GM04503 (cell line): ENCODE measurements at places on chromosomes 3 and 15.

- DNase-seq, result no peak
Observed at GRCh38 chr15:53875139-53875538, 103.1 kb upstream of the UNC13C start.

DNA sequence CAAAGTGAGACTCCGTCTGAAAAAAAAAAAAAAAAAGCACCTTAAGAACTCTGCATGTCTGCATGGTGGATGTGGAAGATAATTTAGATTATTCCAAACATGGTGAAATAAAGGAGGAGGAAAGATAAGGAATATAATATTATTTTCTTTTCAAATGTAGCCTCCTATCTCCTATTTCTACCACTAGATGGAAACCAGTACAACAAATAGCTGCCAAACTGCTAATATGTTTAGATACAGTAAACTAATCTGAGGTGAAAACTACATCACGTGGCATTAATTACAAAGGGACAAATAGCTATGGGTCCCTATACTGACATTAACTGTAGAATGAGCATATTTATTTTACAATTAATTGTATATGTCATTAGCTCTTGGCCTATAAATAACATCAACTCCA lies 197.8 kb downstream of the TBC1D5 start:
- DNase-seq, result no peak

DNA sequence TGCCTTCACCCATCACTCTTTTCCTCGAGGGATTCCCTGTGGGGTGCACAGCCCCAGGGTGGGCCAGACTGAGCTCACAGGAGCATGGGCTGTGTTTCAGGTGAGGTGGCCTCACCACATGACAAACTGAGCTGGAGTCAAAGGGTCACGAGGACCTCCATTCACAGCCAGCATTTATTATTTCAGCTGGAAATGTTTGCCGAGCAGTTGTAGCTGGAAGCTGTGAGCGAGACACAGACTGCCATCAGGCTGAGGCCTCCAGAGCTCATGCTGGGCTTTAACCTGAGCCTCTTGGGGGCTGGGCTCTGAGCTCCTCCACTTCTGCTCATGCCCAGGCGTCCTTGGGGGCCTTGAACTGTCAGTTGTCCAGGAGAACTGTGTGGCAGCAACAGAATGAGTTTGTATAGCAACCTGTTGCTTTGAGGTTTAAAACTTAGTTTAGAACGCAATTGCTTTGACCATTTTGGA lies 57.5 kb downstream of the FLNB start:
- DNase-seq, result no peak

DNA sequence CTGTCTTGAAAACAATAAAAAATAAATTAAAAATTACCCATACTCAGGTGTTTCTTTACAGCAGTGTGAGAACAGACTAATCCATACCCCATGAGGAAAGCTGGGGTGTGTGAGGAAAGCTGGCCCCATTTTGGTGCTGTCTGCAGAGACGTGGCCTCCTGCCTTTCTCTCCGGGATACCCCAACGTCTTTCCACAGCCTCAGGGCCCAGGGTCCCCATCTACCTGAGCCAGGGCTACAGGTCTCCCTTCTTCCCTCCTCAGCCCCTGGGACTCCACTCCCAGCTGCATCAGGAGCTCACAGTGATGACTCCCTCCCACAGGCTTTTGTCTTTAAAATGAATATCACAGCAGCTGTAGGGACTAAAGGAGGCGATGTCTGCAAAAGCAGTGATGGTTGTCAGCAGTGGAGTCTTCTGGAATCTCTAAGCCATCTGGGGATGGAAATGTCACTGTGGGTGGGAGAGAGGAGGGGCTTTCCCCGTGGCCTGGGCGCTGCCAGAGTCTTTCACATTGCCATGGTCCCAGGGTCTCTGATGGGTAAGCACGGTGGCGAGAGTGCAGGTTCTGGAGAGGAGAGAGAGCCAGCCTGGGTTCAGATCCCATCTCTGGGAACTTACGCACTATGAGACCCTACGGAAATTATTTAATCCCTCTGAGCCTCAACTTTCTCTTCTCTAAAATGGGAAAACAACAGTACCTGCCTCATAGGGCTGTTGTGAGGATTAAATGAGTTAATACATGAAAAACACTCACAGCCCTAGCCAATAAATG lies 259.3 kb downstream of the PLCL2 start:
- no peak for DNase-seq

- DNase-seq, result no peak
Observed at GRCh38 chr3:182133752-182134151, 422.0 kb downstream of the SOX2 start.

DNA sequence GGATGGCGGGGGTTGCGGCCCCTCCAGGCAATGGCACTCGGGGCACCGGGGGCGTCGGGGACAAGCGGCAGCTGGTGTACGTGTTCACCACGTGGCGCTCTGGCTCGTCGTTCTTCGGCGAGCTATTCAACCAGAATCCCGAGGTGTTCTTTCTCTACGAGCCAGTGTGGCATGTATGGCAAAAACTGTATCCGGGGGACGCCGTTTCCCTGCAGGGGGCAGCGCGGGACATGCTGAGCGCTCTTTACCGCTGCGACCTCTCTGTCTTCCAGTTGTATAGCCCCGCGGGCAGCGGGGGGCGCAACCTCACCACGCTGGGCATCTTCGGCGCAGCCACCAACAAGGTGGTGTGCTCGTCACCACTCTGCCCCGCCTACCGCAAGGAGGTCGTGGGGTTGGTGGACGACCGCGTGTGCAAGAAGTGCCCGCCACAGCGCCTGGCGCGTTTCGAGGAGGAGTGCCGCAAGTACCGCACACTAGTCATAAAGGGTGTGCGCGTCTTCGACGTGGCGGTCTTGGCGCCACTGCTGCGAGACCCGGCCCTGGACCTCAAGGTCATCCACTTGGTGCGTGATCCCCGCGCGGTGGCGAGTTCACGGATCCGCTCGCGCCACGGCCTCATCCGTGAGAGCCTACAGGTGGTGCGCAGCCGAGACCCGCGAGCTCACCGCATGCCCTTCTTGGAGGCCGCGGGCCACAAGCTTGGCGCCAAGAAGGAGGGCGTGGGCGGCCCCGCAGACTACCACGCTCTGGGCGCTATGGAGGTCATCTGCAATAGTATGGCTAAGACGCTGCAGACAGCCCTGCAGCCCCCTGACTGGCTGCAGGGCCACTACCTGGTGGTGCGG lies 1.9 kb downstream of the CHST2 start:
- DNase-seq, result no peak

DNA sequence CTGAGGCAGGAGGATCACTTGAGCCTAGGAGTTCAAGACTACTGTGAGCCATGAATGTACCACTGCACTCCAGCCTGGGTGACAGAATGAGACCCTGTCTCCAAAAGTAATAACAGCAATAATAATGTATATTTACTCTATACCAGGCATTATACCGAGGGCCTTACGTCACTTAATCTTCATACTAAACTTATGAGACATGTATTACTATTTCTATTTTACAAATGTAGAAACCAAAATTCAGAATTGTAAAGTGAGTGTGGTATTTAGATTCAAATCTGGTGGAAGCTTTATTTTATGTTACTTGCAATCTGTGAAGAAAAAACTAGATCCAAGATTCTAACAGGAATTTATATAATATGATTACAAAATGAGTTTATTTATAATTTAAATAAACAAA lies 9.7 kb upstream of the BLM start:
- DNase-seq, result no peak

DNA sequence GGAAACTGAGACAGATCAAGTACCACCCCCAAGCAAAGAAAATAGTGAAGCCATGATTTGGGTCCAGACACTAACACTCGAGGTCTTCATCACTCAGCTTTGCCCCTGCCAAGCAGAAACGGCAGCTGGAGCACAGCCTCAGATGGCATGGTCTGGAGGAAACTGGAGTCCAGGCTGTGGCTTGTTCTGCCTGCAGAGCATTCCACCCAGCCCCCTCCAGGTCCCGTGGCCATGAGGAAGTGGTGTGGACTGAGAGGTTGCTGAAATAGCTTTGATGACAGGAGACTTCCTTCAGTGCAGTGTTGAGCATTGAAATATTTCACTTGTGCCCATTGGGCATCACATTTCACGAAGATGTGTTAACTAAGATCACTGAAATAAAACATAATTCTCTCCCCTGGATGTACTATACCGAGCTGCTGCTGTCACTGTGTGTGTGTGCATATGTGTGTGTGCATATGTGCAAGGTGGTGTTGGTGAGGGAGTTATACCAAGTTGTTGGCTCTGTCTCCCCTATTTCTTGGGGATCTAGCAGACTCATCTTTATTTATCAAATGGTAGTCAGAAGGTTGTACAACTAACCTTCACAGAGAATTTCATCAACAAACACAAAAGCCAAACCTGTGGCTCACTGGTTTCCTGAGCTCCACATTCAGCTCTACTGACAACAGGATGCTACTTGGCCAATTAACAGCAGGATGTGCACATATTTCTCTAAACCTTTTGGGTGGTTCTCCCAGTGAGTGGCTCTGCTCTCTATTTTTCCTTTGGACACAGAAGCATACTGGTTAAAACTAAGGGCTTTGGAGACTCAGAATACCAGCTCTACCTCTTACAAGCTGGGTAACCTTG lies 660.1 kb upstream of the CFAP20DC start:
- DNase-seq, result no peak

- no peak for DNase-seq
Observed at GRCh38 chr15:39453620-39454019, 127.3 kb upstream of the THBS1 start.

GRCh38 chr3:50365080-50365841 lies 5.9 kb upstream of the TMEM115 start:
- no peak for DNase-seq

GRCh38 chr3:45881078-45882022 lies 5.0 kb upstream of the CCR9 start:
- DNase-seq, result no peak

- no peak for DNase-seq
Observed at GRCh38 chr3:149959443-149959842, 11.3 kb downstream of the PFN2 start.

- no peak for DNase-seq
Observed at GRCh38 chr15:25181293-25182097, 226.7 kb downstream of the SNRPN start.

DNA sequence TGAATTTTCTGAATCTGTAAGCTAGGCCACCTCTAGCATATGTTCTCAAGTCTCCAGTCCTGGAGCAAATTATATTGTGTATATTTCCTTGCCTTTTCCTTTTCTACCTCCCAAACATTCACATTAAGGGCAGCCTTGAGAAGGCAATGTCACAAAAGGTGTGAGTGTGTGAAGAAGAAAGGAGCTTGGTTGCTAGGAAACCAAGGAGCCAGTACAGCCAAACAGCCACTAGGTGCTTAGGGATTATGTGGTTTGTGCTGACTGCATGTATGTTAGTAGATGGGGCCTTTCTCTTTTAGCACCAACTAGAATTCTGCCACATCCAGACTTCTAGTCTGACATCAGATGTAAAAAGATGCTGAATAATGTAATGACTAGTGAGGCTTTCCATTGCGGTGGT lies 118.8 kb upstream of the DAZL start:
- no peak for DNase-seq

- no peak for DNase-seq
Observed at GRCh38 chr3:73787620-73788019, 162.9 kb upstream of the PDZRN3 start.
